ENCODE measurements at places on chromosomes 5 and 9.

- DNase-seq: no peak
Observed at GRCh38 chr5:159104051-159104651, 4.4 kb upstream of the EBF1 start.

- no peak for DNase-seq
Observed at GRCh38 chr5:58505971-58506640, 14.9 kb downstream of the GAPT start.

GRCh38 chr9:126534431-126535186, 79.1 kb upstream of the LMX1B start:
- no peak for DNase-seq

DNA sequence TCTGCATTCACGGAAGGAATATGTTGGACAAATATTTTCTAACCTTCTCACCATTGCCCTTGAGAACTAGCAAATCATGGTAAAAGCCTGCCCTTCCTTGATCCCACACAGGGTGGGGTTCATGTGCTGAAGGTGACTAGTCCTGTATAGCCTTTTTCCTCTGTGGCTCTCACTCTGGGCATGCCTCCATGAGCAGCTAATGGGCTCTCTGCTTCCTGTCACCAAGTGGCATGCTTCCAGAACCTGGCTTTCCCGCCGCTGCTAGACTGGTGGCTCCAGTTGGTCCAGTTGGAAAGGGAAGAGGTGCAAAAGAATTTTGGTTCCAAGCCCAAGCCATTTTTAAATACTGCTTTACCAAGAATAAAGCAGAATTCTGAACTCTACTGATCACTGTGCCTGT, 35.5 kb downstream of the FBXO10 start:
- no peak for DNase-seq

DNA sequence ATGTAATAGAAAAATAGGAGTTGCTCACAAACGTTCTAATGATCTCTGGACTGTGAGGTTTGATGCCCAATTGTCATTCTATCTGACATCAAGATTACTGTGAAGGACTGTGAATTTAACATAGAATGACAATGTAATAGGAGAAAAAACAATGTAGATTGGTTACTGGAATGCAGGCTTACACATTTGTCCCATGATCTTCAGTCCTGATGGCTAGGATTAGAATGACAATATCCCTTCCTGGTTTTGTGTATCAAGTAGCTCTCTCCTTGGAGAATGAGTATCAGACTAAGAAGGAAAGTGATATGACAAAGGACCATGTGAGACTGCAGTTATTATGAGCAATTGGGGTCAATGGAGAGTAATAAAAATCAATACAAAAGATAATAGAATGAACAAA, 862.2 kb upstream of the C9orf72 start:
- no peak for DNase-seq

GRCh38 chr9:136143215-136144001, 24.7 kb upstream of the TMEM250 start:
- no peak for DNase-seq

DNA sequence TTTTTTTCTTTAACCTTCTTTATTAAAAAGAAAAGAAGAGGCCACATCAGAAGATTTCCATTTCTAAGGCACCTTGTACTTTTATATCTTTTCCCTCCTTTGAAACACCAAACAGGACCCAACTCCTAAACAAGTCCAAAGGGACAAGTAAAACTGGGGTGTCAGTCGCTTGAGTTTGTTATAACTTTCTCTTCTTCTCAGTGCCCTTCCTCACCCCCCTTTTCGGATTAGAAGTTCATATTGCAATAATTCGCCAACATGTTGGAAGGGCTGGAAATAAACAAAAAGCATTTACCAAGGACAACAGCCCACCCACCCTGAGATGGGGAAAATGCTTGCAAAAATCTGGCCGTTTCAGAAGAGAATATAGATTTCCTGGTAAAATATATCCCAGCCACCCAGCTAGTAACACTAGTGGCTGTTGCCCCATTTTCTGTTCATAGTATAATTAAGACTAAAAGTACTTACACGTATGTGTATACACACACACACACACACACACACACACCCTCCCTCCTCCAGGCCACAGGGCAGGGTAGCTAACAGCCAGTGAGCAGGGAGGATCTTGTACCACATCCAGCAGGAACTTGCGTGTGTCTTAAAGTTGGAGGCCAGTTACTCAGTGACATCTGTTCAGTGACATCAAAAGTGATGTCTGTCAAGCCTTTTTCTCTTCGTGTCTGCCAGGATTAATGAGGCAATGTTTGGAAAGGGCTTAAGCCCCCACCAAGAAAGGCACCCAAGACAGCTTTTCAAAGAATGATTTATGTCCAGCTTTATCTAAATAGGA, 149.1 kb upstream of the KLF4 start:
- DNase-seq: no peak

- DNase-seq: no peak
Observed at GRCh38 chr5:38968665-38969064, 105.5 kb downstream of the RICTOR start.

GRCh38 chr9:95515272-95516113, 1.3 kb downstream of the PTCH1 start:
- DNase-seq: peak; percentile 60

DNA sequence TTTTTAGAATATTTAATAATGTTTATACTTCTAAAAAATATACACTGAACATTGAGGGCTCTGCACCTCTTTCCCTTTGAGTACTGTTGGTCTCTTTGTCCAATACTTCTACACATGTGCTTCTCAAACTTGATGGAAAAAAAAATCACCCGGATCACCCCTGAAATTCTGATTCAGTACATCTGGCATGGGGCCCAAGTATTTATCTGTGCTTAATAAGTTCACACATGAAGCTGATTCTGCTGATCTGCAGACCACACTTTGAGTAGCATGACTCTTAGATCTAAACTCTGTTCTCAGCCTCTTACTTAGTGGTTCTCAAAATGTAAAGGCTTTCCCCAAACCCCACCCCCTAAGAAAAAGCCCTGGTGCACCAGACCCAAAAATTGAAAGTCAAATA, 12.0 kb downstream of the RUSC2 start:
- no peak for DNase-seq

GRCh38 chr5:126769703-126770102, 7.2 kb upstream of the LMNB1 start:
- no peak for DNase-seq

GRCh38 chr5:55313870-55314617, 6.3 kb downstream of the MTREX start:
- no peak for DNase-seq

GRCh38 chr5:5497152-5497788, 74.8 kb downstream of the ICE1 start:
- peak; percentile 21 for DNase-seq

DNA sequence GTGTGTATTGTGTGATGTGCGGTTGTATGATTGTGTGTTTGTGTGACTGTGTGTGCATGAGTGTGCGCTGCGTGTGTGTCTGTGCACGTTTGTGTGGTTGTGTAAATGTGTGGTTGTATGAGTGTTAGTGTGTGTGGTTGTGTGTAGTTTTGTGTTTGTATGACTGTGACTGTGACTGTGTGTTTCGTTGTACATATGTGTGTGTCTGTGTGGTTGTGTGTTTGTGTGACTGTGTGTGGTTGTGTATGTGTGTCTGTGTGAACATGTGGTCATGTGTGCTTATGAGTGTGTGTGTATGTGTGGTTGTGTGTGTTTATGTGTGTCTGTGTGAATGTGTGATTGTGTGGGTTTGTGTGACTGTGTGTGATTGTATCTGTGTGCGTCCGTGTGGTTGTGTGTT, 197.8 kb downstream of the TTLL11 start:
- no peak for DNase-seq

GRCh38 chr5:178895615-178896571, at the start of gene ZFP2:
TSS of gene ZFP2 (plus strand) at chr5:178895913. CDS start at chr5:178931314, 35,401 bp downstream.
- peak; percentile 54 for DNase-seq

DNA sequence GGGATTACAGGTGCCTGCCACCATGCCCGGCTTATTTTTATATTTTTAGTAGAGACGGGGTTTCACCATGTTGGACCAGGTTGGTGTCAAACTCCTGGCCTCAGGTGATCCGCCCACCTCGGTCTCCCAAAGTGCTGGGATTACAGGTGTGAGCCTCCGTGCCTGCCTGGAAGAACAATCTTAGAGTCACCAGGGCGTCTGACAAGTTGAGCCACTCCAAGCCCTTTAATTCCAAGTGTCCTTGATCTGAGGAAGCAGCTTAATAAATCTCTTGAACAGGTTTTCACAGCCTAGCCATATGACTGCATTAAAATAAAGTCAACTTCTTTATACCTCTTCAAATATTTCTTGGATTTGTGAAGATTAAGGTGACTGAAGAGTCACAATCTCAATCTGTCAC, 31.5 kb downstream of the SLC44A1 start:
- DNase-seq: no peak

- no peak for DNase-seq
Observed at GRCh38 chr5:600886-601541, 11.1 kb upstream of the CEP72 start.

GRCh38 chr9:34374905-34375552, 1.7 kb downstream of the MYORG start:
- DNase-seq: no peak

- DNase-seq: no peak
Observed at GRCh38 chr5:179536676-179537075, 13.7 kb upstream of the RUFY1 start.

DNA sequence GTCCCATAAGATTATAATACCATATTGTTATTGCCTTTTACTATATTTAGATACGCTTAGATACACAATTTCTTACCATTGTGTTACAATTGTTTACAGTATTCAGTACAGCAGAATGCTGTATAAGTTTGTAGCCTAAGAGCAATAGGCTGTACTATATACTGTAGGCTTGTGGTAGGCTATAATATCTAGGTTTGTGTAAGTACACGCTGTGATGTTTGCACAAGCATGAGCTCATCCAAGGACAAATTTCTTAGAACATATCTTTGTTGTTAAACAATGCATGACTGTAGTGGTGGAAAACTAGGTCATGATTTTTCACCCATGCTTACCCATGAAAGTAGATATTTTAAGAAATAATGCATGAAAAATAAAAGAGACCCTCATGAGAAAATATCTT, 509.4 kb upstream of the CDH18 start:
- DNase-seq: no peak

GRCh38 chr5:171739271-171739670, 46.3 kb upstream of the SMIM23 start:
- DNase-seq: no peak

- DNase-seq: no peak
Observed at GRCh38 chr9:20988061-20988460, 43.4 kb downstream of the HACD4 start.

GRCh38 chr5:139699351-139699750, 51.2 kb downstream of the CXXC5 start:
- DNase-seq: no peak

GRCh38 chr5:143501310-143502044, 98.0 kb upstream of the NR3C1 start:
- DNase-seq: no peak

DNA sequence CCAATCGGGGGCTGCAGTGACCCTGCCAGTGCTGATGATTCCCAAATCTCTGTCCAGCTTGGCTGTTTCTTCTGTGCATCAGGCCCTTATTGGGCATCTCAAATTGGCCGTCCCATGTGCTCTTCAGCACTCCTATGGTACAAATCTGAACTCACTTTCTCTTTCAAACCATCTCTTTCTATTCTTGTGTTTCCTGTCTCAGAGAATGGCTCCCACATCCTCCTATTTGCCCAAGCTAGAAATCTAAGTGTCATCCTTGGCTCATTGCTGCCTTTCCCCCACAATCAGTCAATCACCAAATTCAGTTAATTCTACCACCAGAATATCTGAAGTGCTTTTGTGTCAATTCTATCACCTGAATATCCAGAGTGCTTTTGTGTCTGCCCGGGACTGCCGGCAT, 336.6 kb downstream of the CWC27 start:
- DNase-seq: no peak

- no peak for DNase-seq
Observed at GRCh38 chr5:16489322-16489791, 23.8 kb upstream of the ZNF622 start.

DNA sequence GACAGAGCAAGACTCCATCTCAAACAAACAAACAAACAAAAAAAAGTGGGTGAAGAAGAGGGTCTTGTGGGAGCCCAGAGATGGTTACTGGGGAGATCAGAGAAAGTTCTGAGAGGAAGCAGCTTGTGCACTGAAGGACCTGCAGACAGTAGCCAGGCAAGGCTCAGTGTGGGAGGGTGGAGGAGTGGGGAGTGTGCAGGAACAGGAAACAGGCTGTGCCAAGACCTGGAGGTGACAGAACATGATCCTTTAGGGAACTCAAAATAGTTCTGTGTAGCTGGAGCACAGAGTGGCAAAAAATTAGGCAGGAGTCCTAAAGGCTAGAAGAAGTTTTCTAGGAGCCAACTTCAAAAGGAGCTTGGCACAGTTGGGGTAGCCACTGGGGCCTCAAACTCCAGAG, 19.2 kb upstream of the NANS start:
- no peak for DNase-seq

GRCh38 chr5:168654211-168654721, 75.1 kb upstream of the PANK3 start:
- no peak for DNase-seq

GRCh38 chr5:79020861-79021561, 35.9 kb upstream of the ARSB start:
- DNase-seq: peak; percentile 38

DNA sequence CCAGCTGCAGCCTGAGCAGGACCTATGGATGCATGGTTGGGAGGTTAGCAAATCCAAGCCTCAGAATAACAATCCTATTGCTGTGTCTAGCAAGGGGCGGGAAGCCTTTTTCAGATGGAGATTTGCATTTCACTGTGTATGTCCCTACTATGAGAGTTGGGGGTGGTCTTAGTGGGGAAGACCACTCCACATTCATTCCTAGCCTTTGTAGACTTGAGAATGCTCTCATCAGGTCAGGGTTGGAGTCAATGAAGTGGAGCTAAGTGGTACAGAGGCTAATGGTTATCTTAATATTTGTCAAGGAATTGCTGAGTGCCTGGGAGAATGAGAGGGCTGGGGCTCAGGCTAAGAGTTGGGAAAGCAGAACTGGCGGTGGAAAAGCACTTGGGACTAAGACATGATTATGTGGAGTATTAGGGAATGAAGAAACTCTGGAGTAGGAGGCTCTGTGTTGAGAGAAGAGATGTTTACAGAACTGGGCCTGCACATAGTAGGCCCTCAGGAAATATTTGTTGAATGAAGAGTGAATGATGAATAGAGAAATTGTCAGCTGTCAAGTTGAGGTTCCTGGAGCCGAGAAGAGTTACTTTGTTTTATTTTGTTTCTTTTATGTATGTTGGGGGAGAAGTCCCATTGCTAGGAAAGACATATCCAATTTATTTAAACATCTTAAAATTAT, 175.5 kb upstream of the SPRY4 start:
- DNase-seq: no peak

DNA sequence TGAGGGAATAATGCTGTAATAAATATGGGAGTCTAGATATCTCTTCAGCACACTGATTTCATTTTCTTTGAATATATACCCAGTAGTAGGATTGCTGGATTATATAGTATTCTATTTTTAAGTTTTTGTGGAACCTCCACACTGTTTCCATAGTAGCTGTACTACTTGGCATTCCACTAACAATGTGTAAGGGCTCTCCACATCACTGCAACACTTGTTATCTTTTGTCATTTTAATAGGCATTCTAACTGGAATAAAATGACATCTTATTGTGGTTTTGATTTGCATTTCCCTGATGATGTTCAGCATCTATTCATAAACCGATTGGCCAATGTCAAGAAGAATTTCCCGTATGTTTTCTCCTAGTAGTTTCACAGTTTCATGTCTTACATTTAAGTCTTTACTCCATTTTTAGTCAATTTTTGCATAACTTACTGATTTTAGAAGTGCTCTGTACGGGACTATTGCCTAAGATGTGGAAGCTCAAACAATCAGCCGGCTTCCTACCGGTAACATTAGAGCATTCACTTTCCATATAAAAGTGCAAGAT, 1078.8 kb downstream of the TAF11L14 start:
- DNase-seq: no peak

- DNase-seq: no peak
Observed at GRCh38 chr5:61167382-61167781, 5.1 kb upstream of the SMIM15 start.
